ENCODE measurements at places on chromosomes 2 and 18.

DNA sequence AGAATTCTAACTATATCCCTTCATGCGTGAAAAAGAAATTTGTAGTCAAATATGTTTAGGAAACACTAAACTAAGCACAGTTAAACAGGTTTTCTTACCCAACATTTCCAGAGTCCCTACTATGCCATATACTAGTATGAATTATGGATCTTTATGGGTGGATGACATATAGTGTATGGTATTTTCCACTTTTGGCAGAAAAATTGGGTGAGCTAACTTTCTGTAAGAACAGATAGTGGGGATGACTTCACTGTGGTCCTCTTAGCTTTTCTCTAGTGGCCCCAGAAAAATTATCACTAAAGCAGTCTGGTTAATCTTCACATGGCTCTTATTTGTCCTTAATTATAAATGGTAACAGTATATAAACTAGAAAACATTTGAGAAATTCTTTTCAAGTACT lies 240.0 kb upstream of the GULP1 start:
- DNase-seq, result no peak

DNA sequence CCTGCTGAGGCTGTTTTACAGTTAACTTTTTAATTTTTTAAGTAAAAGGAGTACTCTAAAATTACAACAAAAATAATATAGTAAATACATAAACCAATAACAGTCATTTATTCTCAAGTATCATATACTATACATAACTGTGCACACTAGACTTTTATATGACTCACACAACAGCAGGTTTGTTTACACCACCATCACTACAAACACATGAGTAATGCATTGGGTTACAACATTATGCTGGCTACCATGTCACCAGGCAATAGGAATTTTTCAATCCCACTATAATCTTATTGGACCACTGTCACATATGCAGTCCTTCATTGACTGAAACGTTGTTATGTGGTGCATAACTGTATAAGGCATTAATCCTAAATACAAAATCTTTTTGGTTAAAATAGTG lies 42.5 kb downstream of the RASGRP3 start:
- DNase-seq, result no peak

DNA sequence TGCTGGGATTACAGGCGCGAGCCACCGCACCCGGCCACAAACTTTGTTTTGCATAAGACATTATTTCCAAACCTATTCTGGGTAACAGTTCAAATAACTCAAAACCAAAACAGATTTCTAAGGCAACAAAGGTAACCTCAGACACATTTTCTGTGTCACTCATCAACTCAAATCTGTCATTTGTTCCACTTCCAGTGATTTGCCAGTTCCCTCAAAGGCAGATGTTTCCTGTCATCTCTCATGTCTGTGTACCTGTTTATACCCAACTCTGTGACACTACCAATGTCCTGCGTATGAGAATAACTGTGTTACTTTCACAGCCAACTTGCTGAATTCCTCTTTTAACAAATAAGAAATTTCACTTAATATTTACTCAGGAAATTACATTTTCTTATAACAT lies 54.4 kb downstream of the SCN3A start:
- no peak for DNase-seq

- DNase-seq, result no peak
These were observed 105.8 kb upstream of the TWIST2 start for GRCh38 chr2:238742066-238742465.

- DNase-seq, result no peak
These were observed 29.5 kb downstream of the LAMA3 start for GRCh38 chr18:23718731-23719130.

- DNase-seq, result no peak
These were observed 96.1 kb downstream of the ARL6IP6 start for GRCh38 chr2:152814475-152815030.

GRCh38 chr2:101989740-101990460 lies 1.9 kb upstream of the IL1R2 start:
- DNase-seq, result no peak

DNA sequence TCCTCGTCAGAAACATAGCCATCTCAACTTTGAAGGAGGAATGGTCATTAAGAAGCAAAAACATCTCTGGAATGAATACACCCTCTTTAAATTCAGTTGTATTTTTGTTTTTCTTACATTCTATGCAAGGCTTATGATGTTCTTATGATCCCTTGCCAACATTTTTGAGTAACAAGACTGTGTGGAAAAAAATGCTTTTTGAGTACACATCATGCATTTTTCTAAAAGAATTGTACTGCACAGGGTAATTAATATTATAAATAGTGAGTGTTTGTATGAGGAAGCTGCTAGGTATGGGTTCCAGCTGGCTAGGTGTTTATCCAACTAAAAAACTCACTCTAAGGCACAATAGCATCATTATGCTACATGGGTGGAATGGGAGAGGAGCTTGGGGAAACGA lies 59.0 kb upstream of the SPATS2L start:
- DNase-seq, result no peak

DNA sequence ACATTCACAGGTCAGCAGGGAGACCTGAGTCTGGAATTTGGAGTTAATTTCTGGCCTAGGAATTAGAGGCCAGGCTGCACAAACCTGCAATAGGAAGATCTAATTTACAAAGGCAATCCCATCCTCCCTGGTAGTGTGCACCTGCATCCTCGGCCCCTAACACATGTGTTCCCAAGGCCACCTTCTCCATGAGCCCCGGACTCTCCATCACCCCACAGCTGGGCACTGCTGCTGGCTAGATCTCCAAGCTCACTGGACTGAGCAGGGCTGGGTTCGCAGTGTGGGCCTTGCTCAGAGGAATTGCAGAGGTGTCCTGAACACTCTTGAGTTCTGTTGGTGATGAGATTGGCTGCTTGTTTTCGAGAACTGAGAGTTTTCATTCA lies 162.6 kb upstream of the TWIST2 start:
- no peak for DNase-seq

DNA sequence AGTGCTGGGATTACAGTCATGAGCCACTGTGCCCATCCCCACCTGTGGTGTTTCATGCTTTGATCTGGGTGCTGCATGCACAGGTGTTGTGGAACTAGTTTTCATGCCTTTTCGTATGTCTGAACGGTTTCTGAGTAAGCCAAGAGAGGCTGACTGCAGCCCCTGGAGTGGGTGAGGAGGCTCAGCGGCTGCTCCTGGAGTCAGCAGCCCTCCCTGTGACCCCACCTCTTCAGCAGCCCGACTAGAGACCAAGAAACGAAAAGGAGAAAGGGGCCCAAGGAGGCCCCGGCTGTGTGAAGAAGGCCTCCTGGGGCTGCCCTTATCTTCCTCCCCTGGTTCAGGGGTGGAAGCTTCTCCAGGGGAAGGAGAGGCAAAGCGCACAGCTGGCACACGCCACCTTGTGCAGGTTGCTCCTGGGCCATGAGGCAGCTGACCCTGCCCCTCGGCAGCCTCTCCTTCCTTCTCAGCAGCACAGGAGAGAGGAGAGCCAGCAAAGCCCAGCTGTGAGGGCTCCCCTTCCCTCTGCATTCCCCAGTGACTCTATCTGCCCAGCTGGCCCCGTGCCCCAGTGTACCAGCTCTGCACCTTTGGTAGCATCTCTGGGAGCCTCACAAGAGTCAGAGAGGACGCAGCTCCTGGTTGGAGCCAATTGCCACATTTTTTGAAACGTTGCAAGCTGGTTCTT lies 182.5 kb upstream of the HS6ST1 start:
- no peak for DNase-seq

- no peak for DNase-seq
These were observed 157.0 kb downstream of the DOCK10 start for GRCh38 chr2:224885291-224885690.

GRCh38 chr2:104745846-104746245 lies 108.1 kb upstream of the POU3F3 start:
- DNase-seq, result no peak

DNA sequence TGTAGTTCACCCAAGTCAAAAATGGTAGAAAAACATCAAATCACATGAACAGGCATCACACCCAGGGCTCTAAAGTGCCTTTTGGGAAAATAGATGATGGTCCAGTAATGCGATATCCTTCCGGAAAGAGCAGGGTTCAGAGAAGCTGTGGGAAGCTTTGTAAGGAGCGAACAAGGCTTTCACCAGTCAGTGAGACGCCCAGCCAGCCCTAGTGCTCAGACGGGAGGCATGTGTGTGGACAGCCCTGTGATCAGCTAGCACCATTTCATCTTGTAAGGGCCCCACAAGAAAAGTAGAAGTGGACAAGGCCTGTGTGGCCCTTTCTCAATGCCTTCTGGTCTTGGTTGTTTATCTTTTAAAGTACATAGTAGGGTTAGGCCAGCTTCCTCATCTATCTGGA lies 76.1 kb downstream of the SMIM21 start:
- no peak for DNase-seq

GRCh38 chr2:209322905-209323512 lies 100.8 kb upstream of the MAP2 start:
- DNase-seq, result no peak

DNA sequence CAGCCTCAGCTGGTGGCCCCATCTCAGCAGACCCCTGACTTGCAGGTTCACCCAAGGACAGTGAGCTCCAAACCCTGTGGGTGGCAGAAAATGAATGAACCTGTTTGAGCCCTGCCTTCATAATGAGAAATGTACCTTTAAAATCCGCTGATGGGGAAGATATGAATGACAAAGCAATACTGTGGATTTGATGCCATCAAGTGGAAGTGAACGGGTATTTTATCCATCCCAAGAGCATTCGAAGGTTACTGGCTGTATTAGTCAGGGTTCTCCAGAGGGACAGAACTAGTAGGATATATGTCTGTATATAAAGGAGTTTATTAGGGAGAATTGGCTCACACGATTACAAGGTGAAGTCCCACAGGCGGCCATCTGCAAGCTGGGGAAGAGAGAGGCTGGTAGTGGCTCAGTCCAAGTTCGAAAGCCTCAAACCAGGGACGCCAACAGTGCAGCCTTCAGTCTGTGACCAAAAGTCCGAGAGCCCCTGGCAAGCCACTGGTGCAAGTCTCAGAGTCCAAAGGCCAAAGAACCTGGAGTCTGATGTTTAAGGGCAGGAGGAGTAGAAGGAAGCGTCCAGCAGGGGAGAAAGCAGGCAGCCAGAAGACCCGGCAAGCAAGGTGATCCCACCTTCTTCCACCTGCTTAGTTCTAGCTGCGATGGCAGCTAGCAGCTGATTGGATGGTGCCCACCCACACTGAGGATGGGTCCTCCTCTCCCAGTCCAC lies 32.1 kb downstream of the TOGARAM2 start:
- no peak for DNase-seq

- no peak for DNase-seq
These were observed 9.5 kb upstream of the NGEF start for GRCh38 chr2:233022561-233022960.

- DNase-seq, result no peak
These were observed 34.0 kb upstream of the MREG start for GRCh38 chr2:216047397-216047796.

- DNase-seq, result no peak
These were observed 53.0 kb downstream of the EPAS1 start for GRCh38 chr2:46350029-46350689.

DNA sequence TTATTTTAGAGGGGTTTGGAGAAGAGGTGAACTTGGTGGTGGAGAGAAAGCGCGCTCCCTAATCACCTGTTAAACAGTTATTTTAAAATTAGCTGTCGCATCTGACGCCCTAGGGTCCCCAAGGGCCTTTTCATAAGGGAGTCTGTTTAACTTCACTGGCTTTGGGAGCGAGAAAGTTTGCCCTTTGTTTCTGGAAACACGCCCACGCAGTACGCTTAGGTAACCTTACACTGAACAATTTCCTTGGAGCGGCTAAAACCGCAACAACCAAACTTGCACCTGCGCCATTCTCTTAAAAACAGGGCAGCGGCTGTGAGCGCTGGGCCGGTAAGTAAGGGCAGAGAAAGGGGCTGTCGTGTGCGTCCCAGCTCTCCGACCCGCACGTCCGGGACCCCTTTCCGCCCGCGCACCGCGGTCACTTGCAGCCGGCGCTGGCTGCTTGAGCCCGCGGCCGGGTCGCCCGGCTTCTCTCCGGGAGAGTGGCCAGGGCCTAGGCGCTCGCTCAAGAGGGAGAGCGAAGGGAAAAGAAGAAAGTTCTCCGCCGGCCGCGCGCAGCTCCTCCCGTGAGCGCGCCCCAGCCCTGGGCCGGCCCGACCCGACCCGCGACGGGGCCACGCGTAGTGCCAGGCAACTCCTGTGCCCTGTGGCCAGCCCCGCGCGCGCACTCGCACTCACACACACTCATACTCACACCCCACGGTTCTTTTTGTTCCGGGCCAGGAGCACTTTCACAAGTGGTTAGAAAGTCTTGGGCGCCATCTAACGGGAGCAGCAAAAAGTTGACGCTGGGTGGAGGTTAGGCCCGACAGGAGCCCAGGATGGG lies 19.2 kb downstream of the POU3F3 start:
- DNase-seq, result no peak

- DNase-seq, result no peak
These were observed 40.0 kb upstream of the CYBRD1 start for GRCh38 chr2:171482308-171482707.

DNA sequence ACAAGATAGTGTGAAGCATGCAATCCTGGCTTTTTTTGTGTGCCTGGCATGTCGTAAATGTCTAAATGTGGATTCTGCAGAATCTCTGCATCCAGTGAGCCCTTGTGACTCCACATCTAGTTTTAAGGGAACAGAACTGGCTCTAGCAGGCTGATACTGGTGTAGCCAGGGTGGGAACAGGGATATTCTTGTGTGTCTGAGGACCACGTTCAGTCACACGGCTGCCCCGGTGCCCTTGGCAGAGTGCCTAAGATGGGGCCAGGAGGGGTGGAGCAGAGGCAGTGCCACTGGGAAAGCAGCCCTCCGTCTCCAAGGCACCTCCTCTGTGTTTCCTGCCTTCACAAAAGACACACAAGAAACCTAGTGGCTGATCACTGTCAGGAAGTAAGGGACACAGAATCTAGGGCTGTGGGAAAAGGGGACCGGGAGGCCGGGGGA lies 91.5 kb upstream of the PARD3B start:
- DNase-seq, result no peak

DNA sequence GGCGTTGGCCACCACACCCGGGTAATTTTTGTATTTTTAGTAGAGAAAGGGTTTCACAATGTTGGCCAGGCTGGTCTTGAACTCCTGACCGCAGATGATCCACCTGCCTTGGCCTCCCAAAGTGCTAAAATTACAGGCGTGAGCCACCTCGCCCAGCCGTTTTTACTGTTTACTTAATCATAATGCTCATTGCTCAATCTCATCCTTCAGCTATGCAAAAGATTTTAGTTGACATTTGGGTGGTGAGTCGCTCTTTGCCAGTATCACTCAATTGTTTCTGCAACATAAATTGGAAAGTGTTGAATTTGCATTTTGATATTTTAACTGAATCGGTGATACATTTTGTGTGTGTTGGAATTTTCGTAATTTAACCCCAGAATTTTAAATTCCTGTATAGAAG lies 7.8 kb upstream of the ZNF532 start:
- DNase-seq, result no peak

DNA sequence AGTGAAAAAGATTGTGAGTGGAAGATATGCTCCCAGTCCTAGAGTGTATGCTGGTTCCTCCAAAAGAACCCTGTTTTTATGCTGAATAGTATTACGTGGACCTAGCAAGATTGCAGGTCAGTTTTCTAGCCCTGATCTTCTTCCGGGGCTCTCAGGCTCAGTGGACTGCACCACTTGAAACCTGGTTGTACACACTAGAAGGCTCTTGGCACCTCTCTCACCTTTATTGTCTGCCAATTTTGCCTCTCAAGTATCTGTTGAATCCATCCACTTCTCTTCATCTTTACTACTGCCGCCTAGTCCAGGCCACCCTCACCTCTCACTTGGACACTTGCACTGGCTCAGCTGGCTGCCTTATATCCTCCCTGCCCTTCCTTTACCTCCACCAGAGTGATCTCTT lies 16.8 kb downstream of the TTC39C start:
- no peak for DNase-seq

GRCh38 chr2:175036582-175037018 lies 31.4 kb upstream of the CHN1 start:
- DNase-seq, result no peak

- DNase-seq, result no peak
These were observed 284.6 kb upstream of the CCDC68 start for GRCh38 chr18:55243857-55244256.
